ENCODE measurements at places on chromosomes 5 and 9.

GRCh38 chr5:19584131-19584530 is 403.9 kb downstream of the CDH18 start:
- no peak for DNase-seq

DNA sequence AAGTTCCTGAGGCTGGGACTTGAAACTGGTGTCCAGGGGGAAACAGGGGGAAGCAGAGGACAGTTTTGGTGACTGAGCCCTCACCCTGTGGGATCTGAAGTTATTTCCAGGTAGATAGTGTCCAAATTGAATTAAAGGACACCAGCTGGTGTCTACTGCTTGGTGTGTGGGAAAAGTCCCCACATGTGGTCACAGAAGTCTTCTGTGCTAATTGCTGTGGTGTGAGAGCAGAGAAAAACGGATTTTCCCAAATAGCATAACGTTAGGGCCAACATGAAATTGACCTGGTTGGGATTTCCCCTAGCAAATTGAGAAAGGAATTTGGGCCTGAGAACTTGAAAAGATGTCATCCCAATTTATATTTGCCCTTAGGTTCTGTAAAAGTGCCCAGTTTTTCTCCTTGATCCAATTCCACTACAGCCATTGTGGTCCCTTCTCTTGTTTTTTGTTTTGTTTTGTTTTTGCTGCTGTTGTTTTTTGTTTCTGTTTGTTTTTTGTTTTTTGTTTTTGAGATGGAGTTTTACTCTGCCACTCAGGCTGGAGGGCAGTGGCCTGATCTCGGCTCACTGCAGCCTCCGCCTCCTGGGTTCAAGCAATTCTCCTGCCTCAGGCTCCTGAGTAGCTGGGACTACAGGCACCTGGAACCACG is 5.6 kb upstream of the STARD4 start:
- DNase-seq, result no peak

- DNase-seq, result no peak
Observed at GRCh38 chr9:72950875-72951442, 1.9 kb downstream of the ALDH1A1 start.

DNA sequence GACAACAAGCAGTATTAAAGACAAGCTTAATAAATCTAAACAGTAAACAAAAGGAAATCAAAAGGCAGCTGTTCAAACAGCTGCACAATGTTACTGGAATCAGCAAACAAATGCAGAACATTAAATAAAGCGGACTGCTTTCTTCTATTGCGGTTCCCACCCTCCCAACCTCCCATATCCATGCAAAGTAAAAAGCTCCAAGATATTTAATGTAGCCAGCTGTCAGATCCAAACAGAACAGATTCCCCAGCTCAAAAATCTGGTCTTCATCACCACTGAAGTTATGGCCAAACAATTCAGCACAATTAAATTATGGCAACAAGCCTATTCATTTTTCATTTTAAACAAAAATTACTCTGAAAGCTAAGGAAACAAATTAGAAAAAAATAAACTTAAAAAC is 75.9 kb downstream of the SLC38A9 start:
- no peak for DNase-seq

DNA sequence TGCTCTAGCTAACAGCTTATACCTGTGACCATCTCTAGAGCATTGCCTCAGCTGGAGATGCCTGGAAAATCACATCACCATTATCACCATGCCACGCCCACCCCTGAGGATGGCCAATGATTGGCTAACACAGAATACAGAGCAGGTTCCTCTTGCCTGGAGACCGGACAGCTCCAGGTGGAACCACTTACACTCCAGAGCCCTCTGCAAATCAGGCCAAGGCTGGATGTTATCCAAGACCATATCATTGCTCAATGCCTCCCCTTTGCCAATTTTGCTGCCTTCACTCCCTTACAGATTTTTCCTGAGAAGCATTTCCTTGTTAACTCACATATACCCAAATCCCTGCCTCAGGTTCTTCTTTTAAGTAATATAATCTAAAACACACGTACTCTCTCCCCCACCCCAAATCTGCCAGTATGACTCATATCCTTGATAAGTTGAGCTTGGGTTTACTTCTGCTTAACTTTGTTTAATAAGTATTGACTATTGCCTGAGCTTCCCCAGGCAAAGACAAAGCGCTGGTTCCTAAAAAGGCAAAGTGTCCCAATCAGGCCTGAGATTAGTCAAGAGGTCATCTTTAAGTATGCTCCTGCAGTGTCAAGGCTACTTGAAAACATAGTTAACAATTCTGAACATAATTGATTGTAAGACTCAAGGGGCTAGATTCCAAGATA is 309.6 kb downstream of the EPB41L4A start:
- no peak for DNase-seq

GRCh38 chr9:134265078-134265477 is 61.2 kb upstream of the RXRA start:
- no peak for DNase-seq

- DNase-seq, result no peak
Observed at GRCh38 chr9:101030086-101030391, 1.5 kb downstream of the PLPPR1 start.

DNA sequence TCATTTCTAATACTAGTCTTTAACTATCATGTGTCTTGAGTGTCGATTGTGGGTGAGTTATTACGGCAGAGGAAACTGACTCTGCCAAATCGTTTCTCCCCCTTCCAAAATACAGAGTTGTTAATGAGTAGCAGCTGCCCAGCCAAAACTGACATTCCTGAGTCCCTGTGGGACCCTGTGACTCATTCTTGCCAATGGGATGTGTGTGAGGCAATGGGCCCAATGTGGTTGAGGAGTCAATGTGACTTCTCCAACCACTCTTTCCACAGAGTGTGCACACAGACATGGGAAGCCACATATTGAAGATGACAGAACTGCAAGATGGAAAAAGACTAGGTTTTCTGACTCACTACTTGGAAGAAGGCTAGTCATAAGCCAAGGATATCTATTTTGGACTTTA is 434.7 kb downstream of the DTWD2 start:
- DNase-seq, result no peak

DNA sequence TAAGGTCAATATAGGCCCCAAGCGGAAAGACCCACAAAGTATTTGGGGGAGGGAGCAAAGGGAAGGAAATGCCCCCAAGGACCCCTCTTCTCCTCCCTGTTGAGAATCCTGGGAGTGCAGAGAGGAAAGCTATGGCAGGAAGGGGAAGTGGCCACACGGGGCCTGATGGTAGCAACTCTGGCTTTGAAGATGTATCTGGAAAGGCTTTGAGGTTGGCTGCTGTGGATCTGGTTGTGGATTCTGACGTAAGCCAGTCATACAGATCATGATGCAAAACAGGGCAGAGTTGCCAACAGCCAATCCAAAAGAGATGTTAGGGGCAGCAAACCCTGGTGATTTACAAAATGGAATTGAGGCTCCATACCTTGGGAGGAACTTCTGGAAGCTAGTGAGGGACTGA is 108.8 kb downstream of the PRKACG start:
- no peak for DNase-seq

GRCh38 chr9:133656211-133657119 is 20.3 kb downstream of the DBH start:
- peak; percentile 77 for DNase-seq

DNA sequence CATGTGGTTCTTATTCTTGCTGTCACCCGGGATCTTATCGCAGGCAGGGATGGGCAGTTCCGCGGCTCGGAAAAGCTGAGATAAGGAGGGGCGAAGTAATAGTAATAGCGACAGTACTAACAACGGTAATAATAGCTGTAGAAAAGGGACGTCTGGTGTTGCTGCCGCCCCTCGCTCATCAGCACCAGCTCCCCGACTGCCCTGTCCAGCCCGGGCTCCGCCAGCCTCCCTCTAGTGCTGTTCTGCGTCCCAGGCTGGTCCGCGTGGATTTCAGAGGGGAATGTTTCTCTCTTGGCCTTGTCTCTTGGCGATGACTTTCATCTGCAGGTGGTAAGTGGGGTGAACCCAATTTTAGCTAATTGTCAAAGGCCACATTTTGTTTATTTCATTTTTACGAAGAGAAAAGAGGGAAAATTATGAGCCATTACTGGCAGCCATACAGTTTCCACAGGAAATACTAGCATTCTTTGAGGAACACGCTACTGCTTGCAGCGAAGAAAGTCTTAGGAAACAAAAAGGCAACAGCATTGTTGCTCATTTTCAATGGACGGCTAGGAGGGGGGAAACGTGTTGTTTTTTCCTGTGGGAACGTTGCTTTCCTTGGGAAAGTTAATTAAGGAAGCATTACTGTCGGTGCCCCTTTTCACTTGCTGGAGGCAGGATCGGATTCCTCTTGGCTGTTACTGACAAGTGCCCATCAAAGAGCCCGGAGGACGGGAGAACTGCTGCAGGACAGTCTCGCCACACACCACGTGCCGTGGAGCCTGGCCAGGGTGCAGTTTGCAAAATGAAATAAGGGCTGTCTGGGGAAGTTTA is 762 bp downstream of the SNCAIP start:
- DNase-seq, result no peak

DNA sequence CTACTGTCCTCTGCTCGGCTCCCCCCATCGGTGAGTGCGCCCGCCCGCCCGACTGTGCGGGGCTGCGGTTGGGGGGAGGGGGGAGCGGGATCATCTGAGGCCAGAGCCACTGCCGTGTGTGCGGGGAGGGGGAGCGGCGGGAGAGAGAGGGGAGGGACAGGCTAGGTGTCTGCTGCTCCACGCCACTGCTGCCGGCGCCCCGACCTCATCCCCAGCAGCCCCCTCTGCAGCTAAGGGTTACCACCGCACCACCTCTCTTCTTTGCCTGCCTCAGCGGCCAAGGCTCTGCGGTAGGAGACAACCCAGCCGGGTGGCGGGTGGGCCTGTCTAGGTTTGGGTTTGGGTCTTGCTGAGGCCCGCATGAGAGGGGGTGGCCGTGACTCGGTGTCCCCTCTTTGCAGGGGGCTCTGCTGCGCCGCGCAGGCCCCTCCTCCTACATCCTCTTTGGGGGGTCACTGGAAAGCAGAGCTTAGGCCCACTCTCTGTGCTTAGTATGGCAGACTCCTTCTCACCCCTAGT is 670 bp upstream of the PURA start:
- peak; percentile 27 for DNase-seq

GRCh38 chr5:59798862-59799667 is 94.5 kb downstream of the PDE4D start:
- peak; percentile 15 for DNase-seq

GRCh38 chr5:108639366-108639765 is 108.3 kb upstream of the FER start:
- no peak for DNase-seq

DNA sequence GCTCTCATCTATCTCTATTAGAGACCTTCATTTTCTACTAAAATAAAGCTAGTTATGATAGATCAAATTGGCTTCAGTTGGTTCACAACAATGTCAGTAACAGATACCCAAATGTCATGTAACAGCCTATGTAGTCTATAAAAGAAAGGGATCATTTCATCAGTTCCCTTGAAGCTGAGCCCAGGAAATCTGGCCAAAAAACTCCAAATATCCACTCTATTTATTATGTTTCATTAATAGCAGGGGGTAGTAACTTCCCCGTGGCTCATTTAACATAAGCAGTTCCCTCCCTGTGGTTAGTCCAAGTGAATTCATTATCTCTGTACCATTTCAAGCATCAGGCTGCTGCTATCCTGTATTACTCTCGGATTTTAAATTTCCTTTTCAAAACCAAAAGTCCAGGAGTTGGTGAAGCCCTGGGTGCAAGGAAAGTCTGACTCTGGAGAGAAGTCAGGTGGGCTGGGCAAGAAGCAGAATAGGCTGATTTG is 66.0 kb downstream of the SH3PXD2B start:
- no peak for DNase-seq

DNA sequence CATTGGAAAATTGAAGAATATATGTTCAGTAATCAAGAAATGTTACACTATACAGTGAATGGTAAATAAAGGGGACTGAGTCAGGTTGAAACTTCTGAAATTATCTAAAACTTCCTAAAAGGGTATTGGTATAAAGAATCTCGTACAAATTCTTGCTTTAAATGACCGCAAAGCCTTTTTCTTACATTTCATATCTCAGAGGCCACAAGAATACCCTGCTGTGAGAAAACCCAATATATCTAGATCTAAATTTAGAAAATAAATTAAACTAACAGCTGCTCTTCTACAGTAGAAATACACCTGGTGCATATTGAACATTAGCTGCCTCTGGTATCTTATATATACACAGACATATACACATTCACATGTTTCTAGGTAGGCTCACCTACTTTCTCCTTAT is 221.7 kb downstream of the PCSK5 start:
- no peak for DNase-seq

- no peak for DNase-seq
Observed at GRCh38 chr5:75168026-75168735, 68.5 kb downstream of the ANKRD31 start.

- no peak for DNase-seq
Observed at GRCh38 chr9:128249558-128249907, 26.3 kb downstream of the GOLGA2 start.

GRCh38 chr9:82128011-82128696 is 139.6 kb downstream of the SPATA31D1 start:
- no peak for DNase-seq

DNA sequence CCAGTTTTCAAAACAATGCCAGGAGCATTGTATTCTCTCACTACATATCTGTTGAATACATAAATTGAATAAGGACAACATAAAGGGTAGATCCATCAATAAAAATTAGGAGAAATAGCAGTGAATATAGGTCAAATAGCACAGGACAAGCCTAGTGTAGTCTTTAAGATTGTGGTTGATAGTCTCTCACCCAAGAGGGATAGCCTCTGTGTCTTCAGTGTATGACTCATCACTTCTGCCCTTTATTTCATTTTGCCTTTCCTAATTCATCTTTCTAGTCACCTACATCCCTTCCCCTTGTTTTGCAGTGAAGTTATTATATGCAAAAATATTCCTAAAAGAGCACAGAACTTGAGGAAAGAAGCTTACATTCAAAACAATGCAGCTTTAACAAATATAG is 335.0 kb upstream of the TUSC1 start:
- DNase-seq, result no peak

DNA sequence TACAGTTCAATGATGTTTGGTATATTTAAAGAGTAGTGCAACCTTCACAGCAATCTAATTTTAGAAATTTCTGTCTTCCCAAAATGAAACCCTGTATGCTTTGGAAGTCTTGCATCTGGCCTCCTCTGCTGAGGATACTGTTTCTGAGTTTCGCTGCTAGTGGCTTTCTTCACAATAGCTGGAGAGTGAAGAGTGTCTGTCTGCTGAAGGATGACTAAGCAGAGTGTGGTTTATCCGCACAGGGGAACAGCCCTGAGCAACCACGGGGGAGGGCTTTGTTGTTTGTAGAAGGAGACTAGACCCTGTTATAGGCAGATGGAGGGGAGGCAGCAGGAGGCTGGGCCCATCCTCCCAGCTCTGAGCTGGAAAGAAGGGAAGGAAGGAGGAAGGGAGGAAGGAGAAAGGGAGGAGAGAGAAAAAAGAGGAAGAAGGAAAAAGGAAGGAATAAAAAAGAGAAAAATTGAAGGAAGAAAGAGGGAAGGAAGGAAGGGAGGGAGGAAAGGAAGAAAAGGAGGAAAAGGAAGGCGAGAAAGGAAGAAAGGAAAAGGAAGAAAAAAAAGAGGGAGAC is 10.5 kb upstream of the IRX2 start:
- DNase-seq, result no peak

GRCh38 chr9:91847581-91848091 is 102.4 kb downstream of the ROR2 start:
- DNase-seq, result no peak

Data from CD4-positive, alpha-beta T cell treated with Interleukin-6 for 4 hours (primary cell).